ENCODE measurements at places on chromosomes 12 and 14. TPM values are rescaled to one million over a fixed set of nuclear protein-coding genes. Genes with fewer than 3 reads are reported as not detected.

Gene EIF2S3B
- total RNA-seq, result 0.77 TPM

Gene B4GALNT1
- total RNA-seq, result 0.88 TPM

Gene ABCC9
- total RNA-seq, result 5.0 TPM

Gene IGFBP6
- 7.2 TPM for total RNA-seq

Gene ADAM21
- total RNA-seq, result not detected

Gene AQP5
- not detected for total RNA-seq

Gene PNP
- 121 TPM for total RNA-seq

Gene SMIM41
- 0.58 TPM for total RNA-seq

DNA sequence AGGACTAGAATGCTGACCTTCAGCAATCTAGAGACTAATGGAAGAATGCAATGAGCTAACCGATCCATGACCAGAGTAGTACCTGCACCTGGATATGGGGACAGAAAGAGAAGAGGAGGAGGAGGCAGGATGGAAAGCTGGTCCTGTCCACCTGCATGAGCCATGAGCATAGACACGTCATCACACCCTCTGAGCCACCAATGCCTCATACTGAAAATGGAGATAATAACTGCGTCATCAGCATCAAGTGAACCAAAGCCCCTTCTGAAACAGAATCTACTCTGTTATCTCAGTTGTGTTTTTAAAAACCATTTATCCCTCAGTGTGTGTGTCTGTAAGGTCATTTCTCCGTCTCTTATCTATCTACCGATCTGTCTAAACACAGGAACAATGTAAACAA, 327.0 kb downstream of the BCL11B start:
- no peak overlapping the region for H3K27ac ChIP-seq
- no peaks in the 10 kb centered on the region for H3K27me3 ChIP-seq
- no peak for DNase-seq
- no peaks in the 10 kb centered on the region for H3K4me1 ChIP-seq
- H3K4me3 ChIP-seq, result no peak overlapping the region

DNA sequence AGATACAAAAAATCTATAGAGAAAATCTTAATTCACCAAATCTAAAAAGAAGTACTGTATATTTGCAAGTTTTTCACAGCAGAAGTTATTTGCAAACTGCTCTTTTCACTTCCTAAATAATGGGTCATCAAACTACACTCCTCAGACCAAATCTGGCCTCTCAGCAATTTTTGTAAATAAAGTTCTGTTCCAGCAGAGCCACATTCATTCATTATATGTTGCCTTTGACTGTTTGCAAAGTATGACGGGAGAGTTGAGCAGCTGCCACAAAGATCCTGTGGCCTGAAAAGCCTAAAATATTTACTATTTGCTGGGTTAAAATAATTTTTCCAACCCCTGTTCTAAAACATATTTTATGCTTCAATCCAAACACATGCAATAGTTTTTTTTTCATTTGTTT, 1222.3 kb upstream of the SEL1L start:
- H3K4me1 ChIP-seq, result no peaks in the 10 kb centered on the region
- H3K4me3 ChIP-seq, result no peak overlapping the region
- H3K27ac ChIP-seq, result no peak overlapping the region
- H3K36me3 ChIP-seq, result no peaks in the 10 kb centered on the region
- no peaks in the 10 kb centered on the region for H3K27me3 ChIP-seq

GRCh38 chr12:58916161-58916621, 4.1 kb downstream of the LRIG3 start:
- H3K27me3 ChIP-seq, result no peaks in the 10 kb centered on the region
- no peaks in the 10 kb centered on the region for H3K4me1 ChIP-seq
- H3K36me3 ChIP-seq, result no peaks in the 10 kb centered on the region

- H3K4me1 ChIP-seq, result no peaks in the 10 kb centered on the region
- no peak for DNase-seq
- H3K4me3 ChIP-seq, result no peak overlapping the region
These were observed 282.5 kb upstream of the TMPO start for GRCh38 chr12:98232753-98233390.

DNA sequence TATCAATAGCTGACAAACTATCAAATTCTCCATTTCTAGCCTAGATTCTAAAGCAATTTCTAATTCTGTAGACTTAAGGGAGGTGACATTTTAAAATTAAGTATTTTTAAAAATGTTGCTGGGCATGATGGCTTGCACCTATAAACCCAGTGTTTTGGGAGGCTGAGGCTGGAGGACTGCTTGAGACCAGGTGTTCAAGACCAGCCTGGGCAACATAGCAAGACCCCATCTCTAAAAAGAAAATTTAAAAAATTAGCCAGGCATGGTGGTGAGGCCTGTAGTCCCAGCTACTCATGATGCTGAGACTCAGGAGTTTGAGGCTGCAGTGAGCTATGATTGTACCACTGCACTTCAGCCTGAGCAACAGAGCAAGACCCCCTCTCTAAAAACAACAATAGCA, 15.1 kb downstream of the MGST1 start:
- H3K27me3 ChIP-seq, result no peaks in the 10 kb centered on the region
- H3K4me1 ChIP-seq, result no peaks in the 10 kb centered on the region
- no peaks in the 10 kb centered on the region for H3K36me3 ChIP-seq

DNA sequence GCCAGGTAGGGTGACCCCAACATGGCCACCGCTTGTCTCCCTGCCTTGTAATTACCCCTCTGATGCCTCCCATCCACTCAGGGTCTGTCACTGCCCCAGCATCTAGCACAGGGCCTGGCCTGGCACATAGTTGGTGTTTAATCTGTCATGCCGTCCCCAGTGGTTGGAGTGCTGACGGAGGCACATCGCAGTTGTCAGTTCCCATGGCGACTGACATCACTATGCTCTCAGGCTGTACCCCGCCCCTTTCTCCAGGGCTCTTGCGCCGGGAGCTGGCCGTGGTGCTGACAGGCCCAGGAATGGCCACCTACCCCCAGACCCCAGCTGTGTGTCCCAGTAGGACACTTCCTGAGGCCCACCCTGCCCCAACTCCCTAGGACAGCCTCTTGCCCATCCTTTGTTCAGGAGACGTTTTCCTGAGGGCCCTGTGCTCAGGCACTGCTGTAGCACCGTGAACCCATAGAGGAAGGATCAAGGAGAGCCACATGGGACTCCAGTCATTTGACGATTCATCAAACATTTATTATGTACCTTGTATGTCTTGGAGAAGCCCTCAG, 23.0 kb downstream of the FAM222A start:
- H3K27ac ChIP-seq, result no peak overlapping the region
- no peaks in the 10 kb centered on the region for H3K27me3 ChIP-seq
- H3K4me1 ChIP-seq, result no peaks in the 10 kb centered on the region
- DNase-seq, result no peak
- H3K4me3 ChIP-seq, result no peak overlapping the region

DNA sequence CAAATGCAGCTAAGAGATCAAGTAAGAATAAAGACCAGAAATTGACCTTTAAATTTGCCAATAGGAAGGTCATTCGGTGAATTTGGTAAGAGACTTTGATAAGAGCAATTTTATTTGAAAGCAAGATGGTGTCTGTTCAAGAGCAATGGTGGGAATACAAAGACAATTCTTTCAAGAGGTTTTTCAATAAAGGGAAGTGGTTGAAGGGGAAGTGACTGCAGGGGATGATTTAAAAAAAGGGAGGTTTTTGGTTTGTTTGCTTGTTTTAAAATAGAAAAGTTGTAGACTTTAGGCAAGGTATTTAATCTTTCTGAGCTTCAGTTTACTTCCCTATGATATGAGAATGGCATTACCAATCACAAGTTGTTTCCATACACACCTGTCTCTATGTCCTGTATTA, 4.3 kb upstream of the APPL2 start:
- no peak overlapping the region for H3K27ac ChIP-seq
- no peaks in the 10 kb centered on the region for H3K27me3 ChIP-seq
- no peak overlapping the region for H3K4me3 ChIP-seq
- no peak for DNase-seq
- H3K4me1 ChIP-seq, result peaks cover 6% of the 10 kb centered on the region
- H3K36me3 ChIP-seq, result no peaks in the 10 kb centered on the region

- H3K4me1 ChIP-seq, result no peaks in the 10 kb centered on the region
- no peaks in the 10 kb centered on the region for H3K27me3 ChIP-seq
- H3K27ac ChIP-seq, result no peak overlapping the region
- no peak for DNase-seq
- no peaks in the 10 kb centered on the region for H3K36me3 ChIP-seq
These were observed 9.9 kb downstream of the OAS2 start for GRCh38 chr12:112988224-112988623.

- no peak overlapping the region for H3K27ac ChIP-seq
- H3K4me1 ChIP-seq, result no peaks in the 10 kb centered on the region
- H3K36me3 ChIP-seq, result no peaks in the 10 kb centered on the region
- DNase-seq, result no peak
These were observed 5.0 kb downstream of the OSBPL8 start for GRCh38 chr12:76554405-76555230.

DNA sequence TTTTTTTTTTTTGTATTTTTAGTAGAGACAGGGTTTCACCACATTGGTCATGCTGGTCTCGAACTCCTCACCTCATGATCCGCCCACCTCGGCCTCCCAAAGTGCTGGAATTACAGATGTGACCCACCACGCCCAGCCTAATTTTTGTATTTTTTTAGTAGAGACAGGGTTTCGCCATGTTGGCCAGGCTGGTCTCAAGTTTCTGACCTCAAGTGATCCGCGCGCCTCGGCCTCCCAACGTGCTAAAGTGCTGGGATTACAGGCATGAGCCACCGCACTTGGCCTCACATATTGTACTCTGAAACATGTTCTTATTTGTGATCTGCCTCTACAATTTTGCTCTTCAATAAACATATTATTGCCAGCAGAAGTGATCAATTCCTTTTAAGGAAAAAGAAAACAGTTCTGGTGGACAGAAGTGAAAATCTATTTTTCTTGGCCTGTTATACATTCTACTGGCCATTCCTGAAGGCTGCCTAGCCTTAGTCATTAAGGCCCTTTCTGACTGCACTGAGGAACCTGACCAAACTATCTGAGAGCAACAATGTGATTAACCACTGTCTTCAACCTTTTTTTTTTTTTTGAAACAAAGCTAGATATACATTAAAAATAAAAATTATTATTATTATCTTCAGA, 36.1 kb downstream of the SNX6 start:
- no peaks in the 10 kb centered on the region for H3K27me3 ChIP-seq
- DNase-seq, result no peak
- peaks cover 29% of the 10 kb centered on the region for H3K36me3 ChIP-seq

GRCh38 chr12:104299842-104300481, 3.6 kb upstream of the EID3 start:
- H3K4me3 ChIP-seq, result no peak overlapping the region
- no peak for DNase-seq
- no peak overlapping the region for H3K27ac ChIP-seq
- peaks cover 13% of the 10 kb centered on the region for H3K4me1 ChIP-seq

- no peaks in the 10 kb centered on the region for H3K4me1 ChIP-seq
- no peak overlapping the region for H3K27ac ChIP-seq
- no peak overlapping the region for H3K4me3 ChIP-seq
- no peaks in the 10 kb centered on the region for H3K36me3 ChIP-seq
- DNase-seq, result no peak
These were observed 92.1 kb downstream of the ESR2 start for GRCh38 chr14:64201921-64202545.

GRCh38 chr12:112214064-112214463, 88.7 kb downstream of the TRAFD1 start:
- H3K4me3 ChIP-seq, result no peak overlapping the region
- no peaks in the 10 kb centered on the region for H3K27me3 ChIP-seq
- peaks cover 16% of the 10 kb centered on the region for H3K36me3 ChIP-seq
- no peak for DNase-seq

- no peak for DNase-seq
- no peaks in the 10 kb centered on the region for H3K4me1 ChIP-seq
- H3K36me3 ChIP-seq, result no peaks in the 10 kb centered on the region
- no peak overlapping the region for H3K27ac ChIP-seq
These were observed 39.1 kb downstream of the NT5DC3 start for GRCh38 chr12:103801709-103802585.

DNA sequence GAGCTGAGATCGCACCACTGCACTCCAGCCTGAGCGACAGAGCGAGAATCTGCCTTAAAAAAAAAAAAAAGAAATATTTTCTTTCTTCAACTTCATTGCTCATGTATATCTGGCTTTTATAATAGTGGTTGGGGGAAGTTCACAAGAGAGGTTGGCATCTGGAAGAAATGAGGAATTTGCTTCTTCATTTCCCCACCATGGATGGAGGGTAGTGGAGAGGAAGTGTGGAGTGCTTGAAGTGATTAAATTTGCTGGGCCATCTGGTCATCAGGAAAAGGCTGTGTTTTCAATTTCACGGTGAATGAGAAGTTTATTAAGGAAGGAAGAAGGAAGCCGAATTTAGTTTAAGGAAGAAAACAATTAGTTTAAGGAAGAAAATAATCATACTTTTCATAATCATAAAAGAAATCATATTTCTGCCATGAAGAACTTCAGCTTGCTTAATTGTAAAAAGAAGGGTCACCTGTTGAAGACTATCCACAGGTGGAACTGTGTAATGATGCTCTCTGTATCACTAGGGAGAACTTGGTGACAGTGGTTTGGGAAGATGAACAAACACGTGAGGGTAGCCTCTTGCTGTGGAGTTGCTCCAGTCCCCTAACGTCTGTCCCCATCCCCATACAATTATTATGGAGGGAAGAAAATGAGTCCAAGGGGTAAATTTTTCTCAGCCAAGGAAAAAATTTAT, 197.3 kb upstream of the ARHGAP5 start:
- no peak overlapping the region for H3K4me3 ChIP-seq
- no peak for DNase-seq
- no peaks in the 10 kb centered on the region for H3K27me3 ChIP-seq
- no peaks in the 10 kb centered on the region for H3K4me1 ChIP-seq

DNA sequence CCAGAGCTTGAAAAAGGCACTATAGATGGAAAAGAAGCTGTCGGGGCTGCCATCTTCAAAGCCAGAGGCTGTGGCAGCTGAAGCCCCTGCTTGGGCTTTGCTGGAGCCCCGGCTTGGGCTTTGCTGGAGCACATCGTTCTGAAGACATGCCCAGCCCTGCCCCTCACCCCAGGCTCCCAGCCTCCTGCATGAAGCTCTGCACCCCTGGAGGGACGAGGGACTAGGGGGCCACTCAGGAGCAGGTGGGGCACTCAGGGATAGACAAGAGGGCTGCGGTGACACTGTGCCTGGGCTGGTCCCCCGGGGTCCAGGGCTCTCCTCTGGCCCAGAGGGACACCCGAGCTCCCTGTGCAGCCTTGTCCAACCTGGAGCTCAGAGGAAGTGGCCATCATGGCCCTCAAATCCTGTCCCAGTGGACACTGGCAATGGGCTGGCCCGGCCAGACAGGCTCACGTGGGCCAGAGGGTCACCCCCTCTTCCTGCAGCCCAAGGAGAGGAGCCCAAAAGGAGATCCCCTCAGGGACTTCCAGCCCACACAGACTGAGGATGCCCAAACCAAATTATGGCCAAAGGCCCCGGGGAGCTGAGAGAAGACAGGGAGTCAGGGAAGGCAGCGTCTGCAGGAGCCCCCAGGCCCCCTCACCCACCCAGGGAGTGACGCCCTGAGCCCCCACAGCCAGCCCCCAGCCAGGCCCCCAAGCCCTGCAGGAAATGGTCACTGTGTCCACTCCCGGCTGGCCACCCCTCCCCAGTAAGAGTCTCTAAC, 23.1 kb upstream of the C14orf180 start:
- H3K4me1 ChIP-seq, result no peaks in the 10 kb centered on the region
- no peaks in the 10 kb centered on the region for H3K36me3 ChIP-seq
- H3K4me3 ChIP-seq, result no peak overlapping the region
- H3K27ac ChIP-seq, result no peak overlapping the region
